ENCODE measurements at places on chromosomes 3 and 15.

- DNase-seq: peak; percentile 91
These were observed 47.3 kb downstream of the AMOTL2 start for GRCh38 chr3:134326760-134327593.

DNA sequence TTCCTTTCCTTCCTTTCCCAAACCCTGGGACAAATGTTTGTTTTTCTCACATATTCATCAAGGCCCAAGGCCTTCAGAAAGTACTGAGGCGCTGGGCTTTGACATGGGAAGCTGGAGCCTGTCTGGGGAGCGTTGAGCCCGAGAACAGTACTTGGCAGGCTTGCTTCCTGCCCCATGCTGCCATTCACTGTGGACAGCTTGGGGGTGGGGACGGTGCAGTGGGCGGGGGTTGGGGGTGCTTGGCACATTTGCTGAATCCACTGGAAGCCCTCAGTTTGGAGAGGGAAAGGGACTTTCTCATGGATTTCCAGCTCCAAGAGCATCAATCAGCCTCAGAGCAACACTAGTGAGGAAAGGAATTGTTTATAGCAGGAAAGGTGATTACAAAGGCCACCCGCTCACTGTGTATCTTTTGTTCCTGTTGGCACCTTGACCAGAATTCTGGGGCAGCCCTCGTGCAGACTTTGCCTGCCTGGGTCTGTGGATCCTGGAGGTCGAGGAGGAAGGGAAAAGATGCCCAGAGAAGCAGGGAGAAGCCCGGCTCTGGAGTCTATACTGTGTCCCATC, 199.8 kb upstream of the RGMA start:
- no peak for DNase-seq

DNA sequence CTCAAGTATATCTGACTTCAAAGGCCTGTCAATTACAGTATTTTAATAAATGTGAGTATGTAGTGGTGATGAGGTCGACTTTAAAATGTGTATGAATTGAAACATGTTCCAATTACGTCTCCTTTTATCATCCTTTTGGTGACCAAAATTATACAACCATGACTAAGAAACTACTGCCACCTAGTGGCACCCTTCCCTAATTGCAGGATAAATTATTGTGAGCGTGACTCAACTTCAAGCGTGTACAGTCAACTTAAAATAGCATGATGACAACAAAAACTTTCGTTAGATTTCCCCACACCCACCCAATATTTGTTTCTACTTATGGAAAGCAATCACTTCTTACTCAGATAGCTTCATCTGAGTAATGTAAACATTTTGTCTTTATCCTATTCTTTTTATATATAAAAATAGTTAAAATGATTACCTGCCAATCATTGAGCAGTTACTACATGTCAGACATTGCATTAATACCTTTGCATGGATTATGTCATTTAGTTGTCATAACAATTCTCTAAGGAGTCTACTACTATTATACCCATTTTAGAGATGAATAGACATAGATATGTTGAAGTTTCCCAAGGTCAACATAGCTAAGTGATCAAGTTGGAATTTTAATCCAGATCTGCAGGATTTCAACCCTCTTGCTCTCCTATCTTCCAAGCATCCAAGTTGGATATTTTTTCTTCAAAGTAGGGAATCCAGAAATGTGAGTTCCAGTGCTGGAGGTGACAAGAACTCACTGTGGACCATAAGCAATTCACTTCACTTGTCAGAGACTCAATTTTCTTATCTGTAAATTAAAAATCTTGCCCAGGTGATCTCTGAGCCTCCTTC, 106.0 kb downstream of the MEX3B start:
- DNase-seq: no peak

DNA sequence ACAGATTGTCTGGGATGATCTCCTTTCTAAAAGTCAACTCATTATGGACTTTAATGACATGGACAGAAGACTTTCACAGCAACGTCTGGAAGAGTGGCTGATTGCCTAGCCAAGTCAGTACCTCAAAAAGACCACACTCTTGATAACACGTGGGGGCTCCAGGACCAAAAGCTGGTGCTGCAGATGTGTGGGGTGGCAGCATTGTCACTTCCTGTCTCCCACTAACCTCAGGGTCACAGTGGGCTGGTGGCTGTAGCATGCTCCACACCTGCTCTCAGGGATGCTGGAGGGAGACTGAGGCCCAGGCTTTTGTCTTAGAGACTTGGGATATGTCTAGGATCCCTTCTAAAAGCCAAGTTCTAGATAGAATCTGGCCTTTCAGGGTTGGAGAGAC, 118.1 kb downstream of the APBA2 start:
- no peak for DNase-seq

DNA sequence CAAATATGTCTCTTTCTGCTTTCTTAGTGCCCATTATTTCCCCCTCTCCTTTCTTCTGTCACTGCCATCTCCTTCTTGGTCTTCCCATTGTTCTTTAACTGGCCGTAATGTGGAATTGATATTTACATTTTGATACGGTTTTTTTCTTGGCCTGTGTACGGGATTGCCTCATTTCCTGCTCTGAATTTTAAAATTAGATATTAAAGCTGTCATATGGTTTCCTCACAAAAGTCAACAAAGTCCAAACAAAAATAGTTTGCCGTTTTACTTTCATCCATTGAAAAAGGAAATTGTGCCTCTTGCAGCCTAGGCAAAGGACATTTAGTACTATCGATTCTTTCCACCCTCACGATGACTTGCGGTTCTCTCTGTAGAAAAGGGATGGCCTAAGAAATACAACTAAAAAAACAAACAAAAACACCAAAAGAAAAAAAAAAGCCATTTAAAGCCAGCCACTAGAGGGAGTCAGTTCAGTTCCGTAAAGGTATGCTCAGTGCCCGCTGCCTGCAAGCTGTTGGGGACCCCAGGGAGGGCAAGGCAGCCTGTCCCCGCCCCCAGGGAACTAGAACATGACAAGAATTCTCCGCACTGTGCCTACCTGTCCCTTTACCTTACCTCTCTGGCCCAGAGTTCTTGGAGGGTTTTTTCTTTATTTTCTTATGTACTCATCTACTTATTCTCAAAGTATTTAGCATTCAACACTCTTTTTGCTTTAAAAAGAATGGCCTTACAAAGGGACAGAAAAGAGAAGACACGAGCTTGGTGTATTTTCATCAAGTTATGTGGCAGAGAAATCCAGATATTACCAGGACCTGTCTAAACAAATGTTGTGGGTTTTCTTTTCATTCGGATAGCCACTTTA, 30.0 kb upstream of the NR2E3 start:
- peak; percentile 32 for DNase-seq

- no peak for DNase-seq
These were observed 20.5 kb downstream of the DCLK3 start for GRCh38 chr3:36743826-36744225.

GRCh38 chr3:104952146-104952972, 414.4 kb upstream of the ALCAM start:
- DNase-seq: peak; percentile 58

DNA sequence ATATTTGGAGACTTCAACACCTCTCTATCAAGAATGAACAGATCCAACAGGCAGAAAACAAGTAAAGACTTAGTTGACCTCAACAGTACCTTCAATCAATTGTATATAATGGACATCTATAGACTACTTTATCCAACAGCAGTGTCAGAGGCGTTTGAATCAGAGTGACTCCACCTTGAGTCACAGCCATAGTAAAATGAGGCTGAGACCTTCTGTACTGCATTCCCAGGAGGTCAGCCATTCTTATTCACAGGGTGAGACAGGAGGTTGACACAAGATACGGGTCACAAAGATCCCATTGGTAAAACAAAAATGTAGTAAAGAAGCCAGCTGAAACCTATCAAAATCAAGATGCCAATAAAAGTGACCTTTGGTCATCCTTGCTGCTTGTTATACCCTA, 299.8 kb downstream of the CNTN3 start:
- no peak for DNase-seq

DNA sequence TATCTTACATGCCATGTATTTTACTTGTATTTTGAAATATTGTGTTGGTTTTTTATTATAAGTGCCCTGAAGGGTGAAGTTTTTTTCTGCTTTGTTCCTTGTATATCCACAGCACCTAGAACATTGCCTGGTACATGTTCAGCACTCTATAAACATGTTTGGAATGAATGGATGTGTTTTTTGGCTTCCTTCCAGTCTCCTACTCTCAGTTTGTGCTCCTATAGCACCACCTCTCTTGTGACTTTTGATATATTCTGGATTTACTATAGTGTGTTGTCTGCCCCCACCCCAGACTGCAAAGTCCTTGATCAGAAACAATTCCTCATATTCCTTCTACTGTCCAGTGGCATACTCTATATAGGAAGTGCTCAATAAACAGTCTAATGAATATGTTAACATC, 60.6 kb downstream of the PLCL2 start:
- DNase-seq: no peak

DNA sequence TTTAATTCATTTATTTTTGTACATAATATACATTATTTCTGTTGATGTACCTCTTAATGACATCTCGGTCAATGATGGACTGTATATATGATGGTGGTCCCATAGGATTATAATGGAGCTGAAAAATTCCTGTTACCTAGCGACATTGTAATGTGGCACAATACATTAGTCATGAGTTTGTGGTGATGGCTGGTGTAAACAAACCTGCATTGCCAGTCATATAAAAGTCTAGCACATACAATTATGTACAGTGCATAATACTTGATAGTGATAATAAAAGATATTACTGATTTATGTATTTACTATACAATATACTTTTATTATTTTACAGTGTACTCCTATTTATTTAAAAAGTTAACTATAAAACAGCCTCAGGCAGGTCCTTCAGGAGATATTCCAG, 15.1 kb downstream of the TTC14 start:
- no peak for DNase-seq

- DNase-seq: no peak
These were observed 683.3 kb upstream of the CADM2 start for GRCh38 chr3:84275532-84275931.

DNA sequence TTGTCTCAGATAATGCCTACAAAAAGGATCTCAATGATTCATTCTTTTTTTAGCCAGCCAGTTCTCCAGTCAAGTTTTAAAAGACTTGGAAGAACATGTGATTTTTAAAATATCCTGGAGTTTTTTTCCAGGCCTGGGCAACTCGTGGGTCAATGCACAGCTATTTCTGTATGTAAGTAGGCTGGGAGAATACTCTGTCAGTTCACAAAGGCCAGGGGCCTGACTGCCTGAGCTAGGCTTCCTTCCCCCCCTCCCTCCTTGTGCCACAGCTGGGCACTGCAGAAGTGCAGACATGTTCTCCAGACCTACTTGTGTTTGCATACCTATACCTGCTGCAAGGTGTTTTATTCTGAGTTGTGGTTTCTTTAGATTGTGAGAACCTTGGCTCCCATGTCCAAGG, 43.7 kb downstream of the CTDSPL start:
- no peak for DNase-seq

GRCh38 chr3:32872487-32873382, 54.9 kb downstream of the TRIM71 start:
- DNase-seq: no peak

DNA sequence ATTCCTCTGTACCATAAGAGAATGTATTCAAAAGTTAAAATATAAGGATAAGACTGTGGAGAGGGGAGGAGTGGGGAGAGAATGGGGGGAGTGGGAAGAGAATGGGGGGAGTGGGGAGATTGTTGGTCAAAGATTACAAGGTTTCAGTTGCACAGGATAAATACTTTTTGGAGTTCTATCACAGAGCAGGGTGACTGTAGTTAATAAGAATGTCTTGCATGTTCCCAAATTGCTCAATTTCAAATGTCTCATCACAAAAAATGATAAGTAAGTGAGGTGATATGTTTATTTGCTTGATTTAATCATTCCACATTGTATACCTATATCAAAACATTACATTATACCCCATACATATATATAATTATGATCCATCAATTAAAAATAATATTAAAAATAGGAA, 23.0 kb upstream of the MEF2A start:
- no peak for DNase-seq

- DNase-seq: no peak
These were observed 12.2 kb downstream of the RNF111 start for GRCh38 chr15:58999694-59000093.

DNA sequence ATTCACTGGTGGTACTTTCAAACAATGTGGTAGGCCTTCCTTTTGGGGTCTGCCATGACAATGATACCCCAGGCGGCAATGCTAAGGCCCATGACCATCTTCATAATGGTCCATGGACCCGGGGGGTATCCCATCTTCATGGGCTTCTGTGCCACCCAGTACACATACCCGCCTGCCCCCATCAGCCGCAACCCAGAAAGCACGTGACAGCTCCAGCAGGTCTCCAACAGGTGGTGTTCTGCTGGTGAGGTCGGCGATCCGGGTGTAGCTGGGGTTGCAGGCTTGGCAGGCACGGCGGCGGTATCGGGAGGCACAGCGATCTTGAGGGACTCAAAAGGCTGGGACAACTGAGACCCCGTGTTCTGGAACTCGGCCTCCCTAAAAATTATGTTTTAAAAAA, 214.5 kb downstream of the SNRPN start:
- no peak for DNase-seq

DNA sequence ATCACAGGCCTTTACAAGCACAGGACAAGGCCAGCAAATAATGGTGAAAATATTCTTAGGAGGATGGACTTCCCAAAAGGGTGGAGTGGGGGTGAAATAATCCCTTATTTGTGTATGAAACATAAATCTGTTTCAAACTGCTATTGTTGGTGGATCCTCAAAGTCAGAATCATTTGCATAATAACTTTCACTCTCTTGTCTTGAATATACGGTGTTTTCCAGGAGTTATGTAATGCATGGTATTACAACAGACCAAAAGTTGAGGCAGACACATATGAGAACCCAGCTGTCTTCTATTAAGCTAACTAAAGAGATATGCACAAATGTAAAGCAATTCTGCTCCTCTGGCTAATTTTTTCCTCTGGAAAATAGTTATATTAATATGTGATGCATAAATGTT, 57.7 kb downstream of the PRTG start:
- DNase-seq: peak; percentile 54

DNA sequence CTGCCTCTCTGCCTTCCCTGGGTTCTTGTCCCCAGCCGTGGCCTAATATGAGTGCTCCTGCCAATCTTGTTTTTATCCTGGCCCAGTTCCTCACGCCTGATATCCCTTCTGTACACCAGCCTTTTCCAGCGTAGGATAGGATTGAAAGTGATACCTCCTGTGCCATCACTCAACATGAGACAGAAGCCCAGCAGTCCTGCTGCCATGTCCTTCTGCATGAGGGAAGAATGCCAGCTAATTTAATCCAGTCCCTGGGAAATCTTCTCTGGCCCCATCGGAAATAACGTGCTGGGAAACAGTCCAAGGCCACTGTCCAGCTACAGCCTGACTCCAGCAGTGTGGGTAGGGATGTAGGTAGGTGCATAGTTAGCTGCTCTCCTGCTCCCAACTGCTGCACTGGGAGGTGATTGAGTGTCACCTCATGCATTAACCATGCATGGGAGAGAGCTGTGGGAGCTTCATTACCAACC, 92.0 kb upstream of the TPM1 start:
- no peak for DNase-seq
